Type B pancreatic cell (in vitro differentiated cells): ENCODE measurements at places on chromosomes 13 and 19.

DNA sequence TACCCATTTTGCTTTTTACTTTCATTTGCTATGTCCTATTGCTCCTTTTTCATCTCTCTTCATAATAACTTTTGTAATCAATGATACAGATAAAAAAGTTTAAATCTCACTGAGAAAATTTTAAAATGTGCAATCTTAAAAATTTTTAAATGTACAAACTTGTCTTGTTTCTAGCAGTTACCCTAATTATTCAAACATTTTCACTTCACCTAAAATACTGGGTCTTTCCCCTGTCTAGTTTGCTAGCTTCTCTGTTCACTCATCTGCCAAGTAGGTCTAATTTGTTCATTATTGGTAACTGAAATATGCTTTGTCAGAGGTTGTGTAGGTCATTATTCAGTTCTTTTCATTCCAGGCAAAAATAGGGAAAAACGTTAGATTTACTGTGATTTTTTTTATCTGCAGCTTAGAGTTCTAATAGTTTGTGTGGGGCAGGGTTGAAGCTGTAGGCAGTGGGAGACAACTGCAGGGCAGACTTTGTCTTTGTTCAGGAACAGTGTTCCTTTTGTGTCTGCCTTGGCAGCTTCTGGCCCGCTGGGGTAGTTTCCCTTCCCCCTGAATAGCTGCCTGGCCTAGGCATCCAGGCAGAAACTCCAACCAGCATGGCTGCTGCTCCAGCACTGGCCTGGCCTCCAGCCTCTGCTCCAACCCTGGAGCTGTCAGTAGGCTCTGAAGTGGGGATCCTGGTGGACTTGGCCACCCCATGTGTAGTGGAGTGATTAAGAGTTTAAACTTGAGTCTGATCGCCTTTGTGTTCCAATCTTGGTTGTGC is 48.5 kb downstream of the WDFY2 start:
- DNase-seq, result no peak

GRCh38 chr19:1252221-1252820 is 3.9 kb downstream of the MIDN start:
- DNase-seq, result no peak

DNA sequence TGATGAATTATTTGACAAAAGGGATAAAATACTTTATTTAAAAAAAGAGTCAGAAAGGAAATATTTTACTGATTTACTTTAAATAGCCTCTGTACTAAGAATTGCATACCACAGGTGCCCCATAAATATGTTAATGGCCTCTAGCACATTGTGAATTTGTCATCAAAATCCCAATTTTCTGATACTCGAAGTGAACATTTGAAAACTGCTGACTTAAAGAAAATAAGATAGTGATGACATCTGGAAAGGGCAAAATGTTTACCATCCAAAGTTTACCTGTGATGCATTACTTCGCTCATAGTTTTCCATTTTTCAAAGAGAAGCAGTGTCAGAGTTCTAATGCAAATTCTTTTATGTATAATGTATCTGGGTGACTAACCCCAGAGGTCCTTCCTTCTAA is 455.4 kb downstream of the KLF5 start:
- no peak for DNase-seq

DNA sequence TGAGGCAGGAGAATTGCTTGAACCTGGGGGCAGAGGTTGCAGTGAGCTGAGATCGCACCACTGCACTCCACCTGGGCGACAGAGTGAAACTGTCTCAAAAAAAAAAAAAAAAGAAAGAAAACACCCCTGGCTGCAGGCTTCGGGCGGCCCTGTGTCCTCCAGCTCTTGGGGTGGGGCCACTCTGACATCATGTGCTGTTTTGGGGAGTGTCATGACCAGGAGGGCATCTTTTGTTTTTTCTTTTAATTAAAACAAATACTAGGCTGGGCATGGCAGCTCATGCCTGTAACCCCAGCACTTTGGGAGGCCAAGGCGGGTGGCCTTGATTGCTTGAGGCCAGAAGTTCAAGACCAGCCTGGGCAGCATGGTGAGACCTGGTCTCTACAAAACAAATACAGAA is 52.1 kb downstream of the KDM4B start:
- no peak for DNase-seq

- DNase-seq, result no peak
These were observed 63.9 kb downstream of the LATS2 start for GRCh38 chr13:20997301-20998161.

GRCh38 chr19:51368366-51369282 is at the start of gene CLDND2:
Gene CLDND2, minus strand, starts transcription at chr19:51369003. Its CDS starts 426 bp downstream, at chr19:51368577.
- DNase-seq, result no peak

- DNase-seq, result no peak
These were observed 140.8 kb downstream of the MIPEP start for GRCh38 chr13:23748109-23748990.

DNA sequence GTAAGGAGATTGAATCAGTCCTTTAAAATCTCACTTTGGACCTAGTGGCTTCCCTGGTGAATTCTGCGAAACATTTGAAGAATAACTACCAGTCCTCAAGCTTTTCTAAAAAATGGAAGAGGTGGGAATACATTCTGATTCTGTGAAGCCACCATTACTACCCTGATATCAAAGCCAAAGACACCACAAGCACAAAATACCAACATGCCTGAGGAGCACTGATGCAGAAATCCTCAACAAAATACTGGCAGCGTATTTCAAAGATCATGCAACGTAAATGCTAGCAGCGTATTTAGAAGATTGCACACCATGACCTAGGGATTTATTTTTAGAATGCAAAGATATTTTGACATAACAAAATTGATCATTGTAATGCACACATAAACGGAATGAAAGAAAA is 14.4 kb downstream of the ATP4B start:
- no peak for DNase-seq

GRCh38 chr13:86731987-86732386 is 932.8 kb upstream of the SLITRK6 start:
- no peak for DNase-seq

- no peak for DNase-seq
These were observed 216.4 kb upstream of the SGCG start for GRCh38 chr13:22964245-22964966.

DNA sequence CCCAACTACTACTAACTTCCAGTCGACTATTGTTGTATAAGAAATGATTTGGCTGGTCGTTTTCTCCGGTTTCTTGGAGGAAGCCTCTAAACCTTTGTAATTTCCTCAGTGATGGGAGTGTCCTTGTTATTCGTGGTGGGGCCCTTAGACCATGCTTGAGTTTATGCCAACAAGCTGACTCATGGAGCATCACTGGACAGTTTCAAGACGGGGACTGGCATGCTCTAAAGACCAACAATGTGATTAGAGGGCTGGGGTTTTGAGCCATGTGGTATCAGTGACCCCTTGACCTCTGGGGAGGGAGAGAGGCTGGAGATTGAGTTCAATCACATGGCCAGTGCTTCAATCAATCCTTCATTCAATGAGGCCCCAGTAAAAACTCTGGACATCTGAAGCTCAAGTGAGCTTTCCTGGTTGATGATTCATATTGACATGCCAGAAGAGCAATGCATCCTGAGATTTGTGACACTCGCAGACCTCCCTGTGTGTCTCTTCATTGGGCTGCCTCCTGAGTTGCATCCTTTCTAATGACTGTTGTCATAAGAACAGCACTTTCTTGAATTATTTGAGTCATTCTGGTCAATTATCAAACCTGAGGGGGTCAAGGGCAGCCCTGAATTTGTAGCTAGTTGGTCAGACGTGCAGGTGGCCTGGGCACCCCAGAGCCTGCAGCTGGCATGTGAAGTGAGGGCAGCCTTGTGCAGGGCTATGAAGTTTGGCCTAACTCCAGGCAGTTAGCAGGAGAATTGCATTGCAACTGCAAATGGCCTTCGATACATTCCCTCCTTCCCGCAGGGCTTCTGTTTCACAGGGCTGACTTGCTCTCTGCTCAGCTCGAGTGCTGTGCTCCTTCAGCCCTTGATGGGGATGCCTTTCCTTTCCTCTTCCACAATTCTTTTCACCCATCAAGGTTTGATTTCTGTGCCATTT is 246.5 kb downstream of the FGF9 start:
- DNase-seq, result no peak

GRCh38 chr19:39403331-39404312 is 3.0 kb upstream of the ZFP36 start:
- DNase-seq, result peak; percentile 86

GRCh38 chr19:21901861-21902260 is 65.9 kb upstream of the ZNF43 start:
- no peak for DNase-seq

- DNase-seq, result no peak
These were observed 103.1 kb downstream of the RAP2A start for GRCh38 chr13:97537110-97537509.

- DNase-seq, result no peak
These were observed 1.4 kb upstream of the GIPC1 start for GRCh38 chr19:14497228-14497921.

DNA sequence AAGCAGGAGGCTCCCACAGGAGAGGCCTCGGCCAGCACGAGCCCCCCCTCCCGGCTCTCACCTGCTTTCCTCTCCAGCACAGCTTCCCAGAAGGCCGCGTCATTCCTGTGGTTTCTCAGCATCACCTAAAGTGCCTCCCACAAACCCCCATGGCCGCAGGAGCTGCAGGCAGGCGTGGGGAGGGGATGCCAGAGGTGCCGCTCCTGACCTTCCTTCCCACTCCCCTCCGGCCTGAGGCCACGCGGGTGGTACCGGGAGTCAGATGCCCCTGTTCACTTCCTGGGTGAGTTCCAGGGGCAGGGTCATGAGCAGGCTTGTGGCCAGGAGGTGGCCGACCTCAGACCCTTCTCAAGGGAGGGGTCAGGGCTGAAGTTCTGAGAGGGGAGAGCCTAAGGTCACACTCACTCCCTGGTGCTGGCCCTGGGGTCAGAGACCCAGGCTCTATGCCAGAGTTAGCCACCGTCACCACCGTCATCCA is 14.4 kb upstream of the NPAS1 start:
- no peak for DNase-seq

- DNase-seq, result no peak
These were observed 29.7 kb upstream of the RGCC start for GRCh38 chr13:41427666-41428065.

GRCh38 chr13:48194379-48194754 is 38.6 kb upstream of the ITM2B start:
- no peak for DNase-seq

DNA sequence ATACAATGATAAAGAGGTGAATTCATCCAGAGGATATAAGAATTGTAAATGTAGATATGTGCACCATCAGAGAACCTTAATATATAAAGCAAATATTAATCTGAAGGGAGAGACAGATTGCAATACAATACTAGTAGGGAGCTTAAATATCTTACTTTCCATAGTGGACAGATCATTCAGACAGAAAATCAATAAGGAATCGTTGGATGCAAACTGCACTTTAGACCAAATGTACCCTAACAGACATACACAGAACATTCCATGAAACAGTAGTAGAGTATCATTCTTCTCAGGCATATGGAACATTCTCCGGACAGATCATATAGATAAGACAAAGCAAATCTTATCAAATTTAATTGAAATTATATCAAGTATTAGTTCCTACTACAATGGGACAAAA is 35.0 kb upstream of the ZNF766 start:
- no peak for DNase-seq

GRCh38 chr13:33793726-33794125 is 24.2 kb upstream of the RFC3 start:
- no peak for DNase-seq

DNA sequence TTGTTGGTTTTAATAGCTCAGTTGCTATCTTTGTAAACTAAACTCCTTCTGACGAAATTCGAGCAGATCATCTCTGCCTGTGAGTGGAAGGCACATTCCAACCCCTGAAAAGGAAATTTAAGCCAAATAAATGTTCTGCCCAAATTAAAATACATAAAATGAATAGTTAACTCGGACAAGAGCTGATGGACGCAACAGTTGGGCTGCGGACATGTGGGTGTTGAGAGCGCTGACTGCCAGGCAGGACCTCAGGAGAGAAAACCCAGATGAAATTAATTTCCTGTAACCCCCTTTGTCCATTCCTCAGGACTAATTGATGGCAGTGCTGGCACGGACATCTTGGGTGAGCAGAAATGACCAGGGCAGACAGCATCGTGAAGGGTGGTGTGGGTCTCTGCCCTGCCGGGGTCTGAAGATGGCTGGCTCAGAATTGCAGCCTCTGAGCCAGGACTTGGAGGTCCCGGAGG is 86.5 kb downstream of the TSHZ3 start:
- peak; percentile 48 for DNase-seq

DNA sequence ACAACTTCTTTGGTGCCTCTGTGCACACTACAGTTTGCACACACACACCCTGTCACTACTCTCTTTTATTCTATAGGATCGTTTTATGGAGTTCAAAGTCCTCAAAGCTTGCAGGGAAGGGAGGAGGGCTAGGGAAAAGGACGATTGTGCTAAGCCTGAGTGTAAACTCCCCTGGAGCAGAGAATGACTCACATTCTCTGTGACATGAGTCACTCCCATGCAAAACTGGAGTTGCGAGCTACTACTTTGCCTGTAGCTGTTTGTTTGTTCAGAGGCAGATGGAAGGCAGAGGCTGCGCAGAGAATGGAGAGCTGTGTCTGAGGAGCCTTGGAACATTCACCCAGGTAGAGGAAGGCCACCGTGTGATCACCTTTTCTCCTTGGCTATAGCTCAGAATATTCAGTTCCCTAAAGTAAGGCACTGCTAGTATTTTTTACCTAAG is 80.5 kb upstream of the MBNL2 start:
- no peak for DNase-seq

DNA sequence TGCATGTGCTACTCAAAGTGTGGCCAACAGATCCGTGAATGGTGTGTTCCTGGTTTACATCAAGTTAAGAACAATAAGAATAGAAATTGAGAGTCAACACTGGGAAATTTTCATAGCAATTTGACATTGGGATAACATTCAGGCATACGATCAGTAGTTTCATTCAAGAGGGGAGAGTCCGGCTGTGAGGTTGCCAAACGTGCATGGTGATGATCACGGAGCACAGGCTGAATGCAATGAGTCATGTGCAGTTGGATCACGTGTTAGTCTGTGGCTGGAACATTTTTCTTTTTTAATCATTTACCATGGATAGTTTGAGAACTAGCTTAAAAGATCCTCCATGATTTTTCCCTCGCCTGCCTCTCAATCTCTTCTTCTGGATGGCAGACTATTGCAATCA is 2.5 kb upstream of the DCT start:
- no peak for DNase-seq

DNA sequence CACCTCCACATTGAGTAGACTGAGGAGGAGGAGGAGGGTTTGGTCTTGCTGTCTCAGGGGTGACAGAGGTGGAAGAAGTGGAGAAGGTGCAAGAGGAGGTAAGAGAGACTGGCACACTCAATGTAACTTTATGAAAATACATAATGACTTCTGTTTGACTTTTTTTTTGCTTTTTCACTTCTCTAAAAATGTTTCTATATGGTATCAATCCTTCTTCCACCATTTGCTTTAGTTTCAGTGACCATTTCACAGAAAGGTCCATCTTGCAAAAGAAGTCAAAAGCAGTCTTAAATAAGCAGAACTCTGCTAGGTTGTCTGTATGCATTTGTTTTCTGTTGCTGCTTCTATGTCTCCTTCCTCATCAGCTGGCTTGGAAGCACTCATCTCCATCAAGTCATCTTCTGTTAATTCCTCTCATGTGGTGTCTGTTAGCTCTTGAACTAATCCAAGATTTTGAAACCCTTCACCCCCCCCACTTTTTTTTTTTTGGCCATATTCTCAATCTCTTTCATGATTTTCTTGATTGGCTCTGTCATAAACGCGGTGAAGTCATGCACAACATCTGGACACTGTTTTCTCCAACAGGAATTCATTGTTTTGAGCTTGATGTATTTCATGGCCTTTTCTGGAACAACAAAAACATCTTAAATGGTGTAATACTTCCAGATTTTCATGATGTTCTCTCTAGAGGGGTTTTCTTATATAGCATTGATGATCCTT is 80.8 kb downstream of the KL start:
- no peak for DNase-seq

- no peak for DNase-seq
These were observed 6.2 kb downstream of the SULT2B1 start for GRCh38 chr19:48558018-48558684.

- DNase-seq, result no peak
These were observed 630.2 kb upstream of the PCDH9 start for GRCh38 chr13:67860315-67860714.
